ENCODE measurements at places on chromosomes 3 and 15.

- DNase-seq: no peak
Measured at GRCh38 chr3:43180027-43180426, 74.1 kb upstream of the POMGNT2 start.

GRCh38 chr15:55587321-55588069, 650 bp downstream of the PYGO1 start:
- DNase-seq: no peak

DNA sequence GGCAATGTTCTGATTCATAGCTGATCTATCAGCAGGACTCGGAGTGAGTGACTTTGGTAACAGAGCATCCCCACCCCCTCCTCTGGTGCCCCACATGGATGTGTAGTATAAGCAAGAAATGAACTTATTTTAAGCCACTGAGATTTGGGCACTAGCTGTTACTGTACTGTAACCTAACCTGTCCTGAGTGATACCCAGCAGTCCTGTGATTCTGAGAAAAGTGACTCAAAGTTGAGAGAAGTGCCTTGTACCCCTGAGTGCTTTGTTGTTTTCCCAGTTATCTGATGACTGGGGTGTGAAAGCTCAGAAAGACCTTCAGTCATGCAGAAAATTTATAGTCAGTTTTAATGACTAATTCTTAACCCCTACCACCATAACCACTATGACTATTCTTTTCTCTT, 439.9 kb upstream of the RBMS3 start:
- DNase-seq: no peak

- DNase-seq: no peak
Measured at GRCh38 chr3:40306336-40306735, 3.2 kb upstream of the EIF1B start.

DNA sequence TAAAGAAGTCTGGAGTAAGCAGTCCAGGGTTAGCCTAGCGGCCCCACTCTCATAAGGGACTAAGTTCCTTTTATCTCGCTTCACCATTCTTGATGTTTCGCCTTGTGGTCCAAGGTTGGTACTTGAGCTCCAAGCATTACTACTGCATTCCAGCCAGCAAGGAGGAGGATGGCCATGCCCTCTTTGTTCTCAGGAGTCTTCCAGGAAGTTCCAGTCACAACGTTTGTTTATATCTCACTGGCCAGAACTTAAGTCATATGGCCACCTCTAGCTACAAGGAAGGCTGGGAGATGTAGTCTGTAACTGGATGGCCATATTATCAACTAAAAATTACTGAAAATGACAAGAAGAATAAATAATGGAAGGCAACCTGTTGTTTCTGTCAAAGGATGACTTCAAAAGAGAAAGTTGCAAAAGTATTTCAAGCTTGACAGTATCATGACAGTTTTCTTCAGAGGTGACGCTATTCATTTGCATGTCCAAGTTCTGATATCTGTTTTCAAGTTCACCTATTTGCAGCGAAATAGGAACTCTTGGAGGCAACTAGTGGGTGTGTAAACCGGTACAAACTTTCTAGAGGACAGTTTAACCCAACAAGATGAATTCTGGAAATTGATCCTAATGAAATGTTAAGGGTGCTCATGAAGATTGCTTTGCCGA, 118.6 kb downstream of the PGPEP1L start:
- DNase-seq: no peak

- DNase-seq: no peak
Measured at GRCh38 chr3:130093741-130094391, 12.2 kb downstream of the ALG1L2 start.

GRCh38 chr3:72041511-72041910, 256.6 kb upstream of the PROK2 start:
- DNase-seq: no peak

GRCh38 chr15:72195101-72195511, 2.5 kb downstream of the GRAMD2A start:
- DNase-seq: no peak

DNA sequence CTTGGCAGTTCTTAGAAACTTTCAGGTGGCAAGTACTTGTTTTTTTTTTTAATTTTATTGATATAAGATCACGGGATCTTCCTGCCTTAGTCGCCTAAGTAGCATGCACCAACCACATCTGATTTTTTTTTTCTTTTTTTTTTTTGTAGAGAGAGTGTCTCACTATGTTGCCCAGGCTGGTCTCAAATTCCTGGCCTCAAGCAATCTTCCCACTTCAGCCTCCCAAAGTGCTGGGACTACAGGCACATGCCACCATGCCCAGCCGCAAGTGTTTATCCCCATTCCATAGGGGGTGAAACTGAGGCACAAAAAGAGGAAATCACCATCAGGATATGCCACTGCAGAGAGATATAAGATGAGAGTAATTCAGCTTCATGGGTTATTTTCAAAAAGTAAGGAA, 102.9 kb downstream of the IGF2BP2 start:
- no peak for DNase-seq

- no peak for DNase-seq
Measured at GRCh38 chr15:97791824-97792792, 168.4 kb upstream of the ARRDC4 start.

GRCh38 chr3:24305795-24306467, 188.7 kb downstream of the THRB start:
- DNase-seq: no peak

- no peak for DNase-seq
Measured at GRCh38 chr3:101954361-101954760, 105.0 kb downstream of the NFKBIZ start.

GRCh38 chr3:58664611-58665010, 2.0 kb downstream of the FAM3D start:
- no peak for DNase-seq

All from activated T-helper 9 cell treated with anti-CD3 and anti-CD28 coated beads, Interleukin-2, amount 50 U/mL, for 16 hours (primary cell).